Activated CD4-positive, CD25-positive, alpha-beta regulatory T cell treated with anti-CD3 and anti-CD28 coated beads, Interleukin-2, amount 50 U/mL, for 72 hours (primary cell): ENCODE measurements at places on chromosomes 4 and X.

- DNase-seq: no peak
Observed at GRCh38 chr4:81912376-81913030, 440.8 kb upstream of the RASGEF1B start.

DNA sequence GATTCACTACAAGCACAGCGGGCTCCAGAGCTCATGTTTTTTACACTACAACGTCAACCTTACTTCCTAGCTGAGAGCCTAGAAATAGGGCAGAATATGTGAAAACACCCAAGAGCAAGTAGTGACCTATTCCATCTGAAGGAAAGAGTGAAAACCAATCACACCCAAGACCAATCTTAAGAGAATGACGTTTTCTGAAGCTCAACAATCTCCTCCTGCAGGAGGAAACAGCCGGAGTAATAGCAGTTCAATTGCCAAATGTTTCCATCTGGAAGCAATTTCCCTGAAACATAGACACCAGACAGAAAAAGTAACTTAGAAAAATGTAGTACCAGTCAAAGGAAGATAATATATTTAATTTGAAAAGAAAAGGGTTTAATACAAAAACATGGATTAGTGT is 142.4 kb downstream of the ANXA5 start:
- DNase-seq: no peak

DNA sequence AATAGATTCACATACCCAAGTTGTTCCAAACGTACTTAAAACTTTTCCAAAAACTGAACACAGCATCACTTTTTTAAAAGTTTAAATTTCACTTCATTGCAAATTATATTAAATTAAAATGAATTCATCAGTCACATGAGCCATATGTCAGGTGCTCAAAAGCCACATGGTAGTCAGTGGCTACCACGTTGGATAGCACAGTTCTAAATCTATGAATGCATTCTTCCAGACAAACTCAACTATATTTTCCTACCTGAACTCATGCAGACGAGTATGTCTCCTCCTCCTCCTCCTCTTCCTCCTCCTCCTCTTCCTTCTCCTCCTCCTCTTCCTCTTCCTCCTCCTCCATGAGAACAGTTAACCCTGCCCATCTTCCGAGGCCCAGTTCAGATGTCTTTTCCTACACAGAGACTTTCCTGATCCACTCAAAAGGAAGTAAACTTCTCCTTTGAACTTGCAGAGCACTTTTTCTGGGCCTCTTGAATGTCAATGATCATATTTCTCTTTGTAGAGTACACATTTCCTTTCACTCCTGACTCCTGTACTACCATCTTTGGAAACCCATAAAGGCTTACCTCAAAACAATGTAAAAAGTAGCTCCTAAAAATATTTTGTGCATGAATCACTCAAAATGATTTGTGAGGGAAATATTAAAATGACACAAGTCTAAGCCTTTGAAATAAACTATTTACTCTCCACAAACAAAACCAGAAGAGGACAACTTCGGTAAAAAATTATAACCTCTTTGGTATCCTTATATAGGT is 172.6 kb downstream of the AMELX start:
- no peak for DNase-seq

GRCh38 chrX:118614150-118614549 is 113.3 kb upstream of the IL13RA1 start:
- no peak for DNase-seq

GRCh38 chrX:122572461-122572860 is 611.6 kb upstream of the GRIA3 start:
- DNase-seq: no peak

- no peak for DNase-seq
Observed at GRCh38 chrX:77174680-77175519, 272.3 kb upstream of the FGF16 start.
